ENCODE measurements at places on chromosomes 5 and 9. TPM values are rescaled to one million over a fixed set of nuclear protein-coding genes. Genes with fewer than 3 reads are reported as not detected.
A peak's percentile ranks its signal among the peaks of the same experiment; 100 is the strongest.

Gene ARHGEF37
- total RNA-seq: 0.67 TPM

Gene CCDC187
- not detected for total RNA-seq

Gene FBXW5
- 155 TPM for total RNA-seq

Gene SLC4A9
- total RNA-seq: not detected

Gene PCDHGA4
- total RNA-seq: 0.50 TPM

Gene BARHL1
- total RNA-seq: not detected

Gene TAS2R1
- total RNA-seq: not detected

Gene LMAN2
- total RNA-seq: 136 TPM

Gene TNIP1
- 154 TPM for total RNA-seq

DNA sequence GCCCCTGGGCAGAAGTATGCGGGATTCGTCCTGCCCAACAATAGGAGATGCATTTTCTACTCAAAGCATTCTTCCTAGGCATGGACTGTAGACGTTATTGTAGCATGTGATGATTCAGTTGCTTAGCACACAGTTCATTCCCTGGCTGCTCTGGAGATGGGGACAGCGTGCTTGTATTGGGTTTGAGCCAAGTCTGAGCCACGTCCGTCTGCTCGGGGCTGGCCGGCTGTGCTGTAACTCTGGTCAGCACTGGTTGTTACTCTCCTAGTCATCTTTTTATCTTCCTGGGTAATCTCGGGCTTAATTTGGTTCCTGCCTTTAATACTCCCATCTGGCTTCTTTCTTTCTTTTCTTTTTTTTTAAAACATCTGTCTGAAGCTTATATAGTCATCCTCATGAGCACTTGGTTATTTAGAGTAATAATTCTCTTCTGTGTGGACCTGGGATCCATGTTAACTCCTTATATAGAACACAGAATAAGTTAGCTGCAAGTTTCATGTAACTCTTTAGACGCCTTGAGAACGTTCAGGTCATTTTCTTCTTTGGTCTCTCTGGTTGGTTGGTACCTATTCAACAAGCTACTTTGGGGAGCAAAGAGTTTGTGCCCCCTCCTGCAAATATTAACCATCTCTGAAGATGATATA, 118.8 kb upstream of the RPS23 start:
- no peak for DNase-seq

DNA sequence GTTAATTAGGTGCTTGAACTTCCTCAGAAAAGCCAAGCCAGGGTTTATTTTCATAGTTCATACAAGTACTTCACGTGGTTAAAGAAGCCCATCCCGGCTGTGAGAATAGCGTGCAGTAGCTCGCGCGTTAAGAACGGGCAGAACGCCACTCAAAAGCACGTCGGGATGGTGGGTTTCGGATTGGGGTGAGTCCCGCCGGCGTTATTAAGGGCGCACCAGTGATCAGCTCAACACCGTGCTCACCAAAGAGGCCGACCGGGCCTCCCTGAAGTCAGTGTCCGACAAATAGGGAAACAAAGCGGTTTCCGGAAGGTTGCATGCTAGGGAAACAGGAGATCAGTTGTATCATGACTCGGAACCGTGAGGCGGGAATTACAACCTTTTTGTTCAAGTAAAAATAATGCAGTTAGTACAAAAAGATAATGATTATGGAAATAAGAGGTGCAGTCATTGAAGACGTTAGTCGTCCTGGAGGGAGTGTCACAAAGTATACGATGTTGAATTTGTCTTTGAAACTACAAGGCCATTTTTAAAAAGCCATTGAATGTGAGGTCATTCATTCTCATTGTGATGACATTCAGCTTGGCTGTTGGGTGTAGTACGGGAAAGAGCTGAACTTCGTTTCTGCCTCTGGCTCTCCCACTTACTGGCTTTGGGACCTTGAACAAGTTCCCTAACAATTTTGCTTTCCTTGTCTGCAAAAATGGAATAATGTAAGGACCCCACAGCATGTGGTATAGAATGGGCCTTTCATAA, 992 bp downstream of the SETD9 start:
- no peak for DNase-seq

GRCh38 chr5:91361055-91361701, 21.9 kb downstream of the ARRDC3 start:
- no peak for DNase-seq

DNA sequence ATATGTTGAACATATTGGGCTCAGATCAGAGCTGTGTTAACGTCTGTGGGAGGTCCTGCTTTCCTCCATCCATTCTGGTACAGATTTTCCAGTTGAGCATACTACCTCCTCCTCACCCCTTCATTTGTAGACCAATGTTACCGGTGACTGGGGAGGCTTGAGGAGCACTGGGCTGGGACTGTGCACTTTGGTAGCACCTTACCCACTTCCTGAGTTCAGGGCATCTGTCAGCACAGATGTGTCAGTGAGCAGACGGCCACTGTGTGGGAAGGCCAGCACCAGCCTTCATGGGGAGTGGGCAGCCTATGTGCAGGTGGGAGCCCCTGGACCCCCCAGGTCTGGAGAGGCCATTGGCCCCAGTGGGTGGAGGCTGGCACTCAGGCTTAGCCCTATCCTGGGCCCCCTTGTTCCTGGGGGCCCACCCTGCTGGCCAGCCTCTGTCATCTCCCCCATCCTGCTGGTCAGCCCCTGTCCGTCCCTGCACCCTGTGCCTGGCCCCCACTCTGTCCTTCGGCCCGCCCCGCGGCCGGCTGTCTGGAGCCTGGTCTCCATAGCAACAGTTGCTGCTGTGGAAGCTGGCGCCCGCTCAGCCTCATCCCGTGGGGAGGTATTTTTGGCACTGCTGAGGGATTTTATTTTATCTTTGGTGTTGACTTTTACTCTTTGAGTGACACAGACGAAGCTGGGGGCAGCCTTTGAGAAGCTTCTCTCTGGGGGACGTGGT, 21.3 kb downstream of the WNK2 start:
- no peak for DNase-seq

- DNase-seq: peak; percentile 81
These were observed 24.9 kb downstream of the PCDHGC5 start for GRCh38 chr5:141513627-141514329.

DNA sequence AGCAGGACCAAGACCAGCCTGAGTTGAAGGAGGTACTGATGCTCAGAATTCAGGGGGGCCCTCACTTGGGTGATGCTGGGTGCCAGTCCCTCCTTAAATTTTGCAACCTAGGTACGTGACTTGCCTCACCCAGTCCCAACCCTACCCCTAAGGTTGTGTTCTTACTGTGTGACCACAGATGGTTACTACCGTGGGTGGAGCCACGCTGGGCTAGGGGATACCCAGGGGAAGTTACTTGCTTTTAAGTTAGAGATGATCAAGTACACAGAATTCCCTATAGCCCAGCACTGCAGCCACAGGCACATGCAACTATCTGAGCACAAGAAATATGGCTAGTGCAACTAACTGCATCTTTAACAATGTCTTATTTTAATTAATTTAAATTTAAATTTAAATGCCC, 32.9 kb downstream of the NXNL2 start:
- DNase-seq: no peak

DNA sequence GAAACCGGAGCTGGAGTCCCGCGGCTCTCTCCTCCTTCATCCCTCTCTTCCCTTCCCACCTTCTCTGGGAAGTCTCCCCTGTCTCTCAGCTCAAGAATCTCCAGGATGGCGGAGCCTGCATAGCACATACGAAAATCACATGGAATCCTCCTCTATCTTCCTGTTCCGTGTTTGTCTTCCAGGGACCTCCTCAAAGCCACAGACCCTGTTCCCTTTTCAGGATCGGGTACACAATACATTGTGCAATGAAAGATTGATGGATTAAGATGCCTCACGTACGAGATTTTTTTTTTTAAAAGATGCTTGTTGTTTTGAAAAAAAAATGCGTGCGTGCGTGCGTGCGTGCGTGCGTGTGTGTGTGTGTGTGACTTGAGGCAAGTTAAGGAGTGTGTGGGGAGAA, 46.6 kb upstream of the OLFM1 start:
- DNase-seq: no peak

GRCh38 chr5:42718591-42718990, 38.0 kb upstream of the CCDC152 start:
- DNase-seq: no peak

DNA sequence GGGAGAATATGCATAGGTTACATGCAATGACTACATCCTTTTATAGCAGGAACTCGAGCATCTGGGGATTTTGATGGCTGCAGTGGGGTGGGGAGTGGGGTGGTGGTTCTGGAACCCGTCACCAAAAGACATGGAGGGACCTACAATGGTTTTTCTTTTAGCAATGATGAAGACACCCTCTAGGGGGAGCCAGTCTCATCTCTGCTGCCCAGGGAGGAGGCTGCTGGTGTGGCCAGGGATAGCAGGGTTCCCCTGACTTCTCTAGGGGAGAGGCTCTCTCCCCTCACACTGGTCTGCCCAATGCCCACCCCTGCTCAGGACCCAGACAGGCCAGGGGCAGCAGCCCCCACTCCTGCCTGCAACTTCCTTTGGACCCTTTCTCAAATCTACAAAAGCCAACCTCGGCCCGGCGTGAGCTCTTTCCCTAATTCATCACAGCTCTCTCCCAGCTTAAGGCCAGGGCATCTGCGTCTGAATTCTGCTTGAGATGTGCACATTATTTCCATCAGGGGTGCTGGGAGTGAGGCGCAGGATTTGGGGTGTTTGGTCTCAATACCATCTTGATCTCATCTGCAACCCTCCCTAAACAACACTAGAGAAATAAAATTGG, 73.6 kb upstream of the RETREG1 start:
- DNase-seq: no peak

DNA sequence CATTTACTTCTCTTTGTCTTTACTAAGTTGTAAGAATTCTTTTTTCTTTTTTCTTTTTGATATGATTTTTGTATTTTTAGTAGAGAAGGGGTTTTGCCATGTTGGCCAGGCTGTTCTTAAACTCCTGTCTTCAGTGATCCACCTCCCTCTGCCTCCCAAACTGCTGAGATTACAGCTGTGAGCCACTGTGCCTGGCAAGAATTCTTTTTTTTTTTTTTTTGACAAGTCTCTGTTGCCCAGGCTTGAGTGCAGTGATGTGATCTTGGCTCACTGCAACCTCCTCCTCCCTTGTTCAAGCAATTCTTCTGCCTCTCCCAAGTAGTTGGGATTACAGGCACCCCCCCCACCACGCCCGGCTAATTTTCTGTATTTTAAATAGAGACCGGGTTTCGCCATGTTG, 9.9 kb downstream of the NPM1 start:
- DNase-seq: no peak

GRCh38 chr5:30331534-30331933, 862.0 kb upstream of the CDH6 start:
- DNase-seq: no peak

- DNase-seq: no peak
These were observed 283.2 kb downstream of the SH3GL2 start for GRCh38 chr9:17862101-17862500.
